Skin of body (tissue), 3 donors: ENCODE measurements at places on chromosomes 6 and 20.

DNA sequence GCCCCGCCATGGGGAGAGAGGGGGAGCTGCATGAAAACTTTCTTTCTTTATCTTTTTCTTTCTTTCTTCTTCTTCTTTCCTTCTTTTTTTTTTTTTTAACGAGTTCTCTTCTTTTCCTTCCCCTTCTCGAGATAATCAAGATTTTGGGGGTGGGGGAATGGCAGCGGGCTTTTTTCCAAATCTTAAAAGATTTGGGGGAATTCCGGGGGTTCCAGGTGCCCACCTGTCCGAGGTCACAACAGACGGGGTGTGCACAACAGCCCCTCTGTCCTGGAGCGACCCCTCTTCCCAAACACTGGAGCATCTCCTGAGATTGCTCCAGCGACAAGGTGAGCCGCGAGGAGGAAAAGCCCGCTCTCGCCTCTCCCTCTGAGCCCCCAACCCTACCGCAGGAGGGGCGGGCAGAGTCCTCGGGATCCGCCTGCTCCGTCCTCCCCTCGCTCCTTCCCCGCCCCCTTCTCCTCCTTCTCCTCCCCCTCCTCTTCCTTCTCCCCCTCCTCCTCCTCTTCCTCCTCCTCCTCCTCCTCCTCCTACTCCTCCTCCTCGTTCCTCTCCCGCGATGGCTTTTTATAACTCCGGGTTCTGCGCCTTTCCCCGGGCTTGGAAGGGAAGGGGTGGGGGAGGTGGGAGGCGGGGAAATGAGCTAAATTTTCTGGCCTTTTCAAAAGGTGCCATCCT is 689 bp upstream of the KCNB1 start:
- no peak for DNase-seq

- no peak for DNase-seq
Measured at GRCh38 chr6:155219858-155220301, 43.9 kb upstream of the CLDN20 start.

- no peak for DNase-seq
Measured at GRCh38 chr6:72649032-72649984, 27.4 kb downstream of the KCNQ5 start.

DNA sequence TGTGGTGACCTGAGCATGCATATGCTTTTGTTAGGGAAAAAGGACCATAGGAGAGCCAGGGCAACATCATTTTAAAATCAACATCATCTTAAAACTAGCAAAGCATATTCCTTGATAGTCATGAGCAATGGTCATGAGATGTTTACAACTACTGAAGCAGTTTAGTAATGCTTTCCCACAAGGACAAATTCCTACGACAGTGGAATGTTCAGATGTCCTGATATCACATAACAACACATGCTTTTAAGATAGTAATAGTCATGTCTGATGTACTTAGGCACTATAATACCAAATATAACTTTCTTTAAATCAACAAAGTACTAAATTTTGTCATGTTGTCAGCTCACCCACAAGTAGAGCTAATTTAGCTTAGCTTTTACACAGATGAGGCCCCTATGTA is 370.3 kb downstream of the HTR1B start:
- DNase-seq = no peak

GRCh38 chr20:49570828-49571552 is 3.1 kb upstream of the PTGIS start:
- no peak for DNase-seq

GRCh38 chr6:134205366-134205765 is 112.5 kb downstream of the SGK1 start:
- no peak for DNase-seq

GRCh38 chr20:44698351-44698750 is 16.8 kb upstream of the CCN5 start:
- no peak for DNase-seq

DNA sequence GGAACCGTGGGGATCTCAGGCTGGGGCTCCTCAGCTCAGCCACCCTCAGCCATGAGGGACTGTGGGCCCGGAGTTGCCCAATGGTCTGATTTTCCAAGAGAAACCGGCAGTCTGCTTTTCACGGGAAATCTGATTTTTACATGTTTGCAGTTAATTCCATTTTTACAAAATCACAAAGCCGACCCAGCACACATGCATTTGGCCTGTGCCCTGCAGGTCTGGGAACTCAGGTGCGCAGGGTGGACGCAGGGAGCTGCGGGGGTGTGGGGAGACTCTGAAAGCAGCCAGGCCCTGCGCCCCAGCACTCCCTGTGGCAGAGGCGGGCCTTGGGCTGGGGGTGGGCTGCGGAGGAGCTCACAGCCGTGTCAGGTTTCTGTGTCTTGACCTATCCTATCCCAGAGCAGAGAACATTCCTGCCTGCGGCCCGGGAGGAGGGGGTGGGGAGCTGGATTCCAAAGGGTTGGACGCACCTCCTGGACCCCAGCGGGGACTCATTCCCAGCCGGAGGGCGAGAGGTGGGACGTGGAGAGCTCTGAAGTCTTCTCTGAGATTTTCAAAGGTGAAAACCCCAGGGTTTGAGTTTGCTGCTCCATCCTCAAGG is 60.6 kb downstream of the ADNP start:
- DNase-seq = no peak

- no peak for DNase-seq
Measured at GRCh38 chr20:37081717-37082289, 14.0 kb downstream of the RBL1 start.

GRCh38 chr6:147821295-147821897 is 312.9 kb downstream of the SAMD5 start:
- DNase-seq = no peak

GRCh38 chr6:91719414-91719813 is 1132.5 kb upstream of the MAP3K7 start:
- DNase-seq = no peak

DNA sequence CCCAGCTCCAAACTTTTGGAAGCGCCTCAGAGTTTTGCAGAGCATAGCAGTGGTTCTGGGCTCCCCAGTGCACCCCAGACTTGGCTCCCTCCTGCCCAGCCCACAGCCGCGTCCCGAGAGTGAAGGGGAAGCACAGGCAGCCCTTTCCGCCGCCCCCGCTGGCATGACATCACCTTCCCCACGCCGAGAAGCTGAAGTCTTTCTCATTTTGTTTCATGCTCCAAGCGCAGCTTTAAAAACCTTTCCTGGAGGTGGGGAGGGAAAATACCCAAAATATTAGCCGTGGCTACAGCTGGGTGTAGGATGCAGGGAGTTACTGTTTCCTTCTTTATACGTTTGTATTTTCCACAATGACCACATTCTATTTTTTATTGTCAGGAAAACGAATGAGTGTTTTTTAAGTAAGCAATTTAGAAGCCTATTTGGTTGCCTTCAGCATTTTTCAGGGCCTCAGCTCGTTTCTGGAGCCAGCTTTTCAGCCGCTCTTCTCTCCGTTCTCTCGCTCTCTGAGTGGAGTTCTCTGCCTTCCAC is 72.9 kb downstream of the SNX5 start:
- DNase-seq = no peak

DNA sequence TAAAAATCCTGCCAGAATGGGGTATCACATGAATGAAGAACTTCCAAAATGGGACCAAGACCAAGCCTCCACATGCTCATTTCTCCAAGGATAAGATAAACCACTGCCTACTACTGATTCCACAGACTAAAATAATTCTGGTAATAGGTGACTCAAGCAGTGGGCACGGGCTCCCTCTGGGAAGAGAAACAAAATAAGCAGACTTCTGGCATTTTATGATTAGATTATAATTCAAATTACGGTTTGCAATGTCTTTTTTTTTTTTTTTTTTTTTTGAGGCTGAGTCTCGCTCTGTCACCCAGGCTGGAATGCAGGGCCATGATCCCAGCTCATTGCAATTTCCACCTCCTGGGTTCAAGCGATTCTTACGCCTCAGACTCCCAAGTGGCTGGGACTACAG is 16.0 kb downstream of the UQCC1 start:
- no peak for DNase-seq

DNA sequence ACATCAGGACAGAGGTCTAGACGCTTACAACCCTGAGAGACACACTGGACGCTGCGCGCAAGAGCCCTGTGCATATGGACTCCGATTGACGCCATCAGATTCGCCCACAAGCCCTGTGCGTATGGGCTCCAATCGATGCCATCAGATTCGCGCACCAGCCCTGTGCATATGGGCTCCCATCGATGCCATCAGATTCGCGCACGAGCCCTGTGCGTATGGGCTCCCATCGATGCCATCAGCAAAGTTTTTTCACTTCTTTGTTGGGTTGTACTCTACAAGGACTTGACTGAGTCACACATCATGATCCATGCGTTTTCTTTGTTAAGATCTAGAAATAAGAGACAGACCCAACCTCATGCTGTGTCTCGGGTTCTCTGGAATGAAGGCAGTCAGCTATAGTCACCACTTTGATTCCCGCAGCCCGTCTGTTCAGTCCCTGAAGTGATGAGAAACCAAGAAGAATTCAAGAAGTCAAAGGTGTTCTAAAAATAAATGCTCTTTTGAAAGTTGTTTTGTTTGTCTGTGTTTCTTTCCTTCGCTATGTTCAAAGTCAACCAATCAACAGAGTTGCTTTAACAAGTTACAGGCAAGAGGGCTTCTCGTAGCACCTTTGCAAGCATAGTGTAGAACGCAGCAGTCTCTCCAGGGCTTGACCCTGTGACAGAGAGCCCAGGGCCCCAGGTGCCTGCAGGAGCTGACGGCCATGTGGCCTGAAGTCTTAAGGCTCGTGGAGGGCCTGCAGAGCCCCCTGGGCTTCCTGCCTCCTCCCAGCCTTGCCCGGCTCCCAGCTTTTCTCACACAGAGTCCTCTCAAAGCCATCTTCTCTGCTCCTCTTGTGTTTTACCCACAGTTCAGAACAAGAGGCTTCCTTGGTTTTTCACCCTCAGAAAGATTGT is 7.9 kb downstream of the RPS6KA2 start:
- DNase-seq = no peak

- no peak for DNase-seq
Measured at GRCh38 chr20:3802524-3803239, 6.6 kb downstream of the CDC25B start.

DNA sequence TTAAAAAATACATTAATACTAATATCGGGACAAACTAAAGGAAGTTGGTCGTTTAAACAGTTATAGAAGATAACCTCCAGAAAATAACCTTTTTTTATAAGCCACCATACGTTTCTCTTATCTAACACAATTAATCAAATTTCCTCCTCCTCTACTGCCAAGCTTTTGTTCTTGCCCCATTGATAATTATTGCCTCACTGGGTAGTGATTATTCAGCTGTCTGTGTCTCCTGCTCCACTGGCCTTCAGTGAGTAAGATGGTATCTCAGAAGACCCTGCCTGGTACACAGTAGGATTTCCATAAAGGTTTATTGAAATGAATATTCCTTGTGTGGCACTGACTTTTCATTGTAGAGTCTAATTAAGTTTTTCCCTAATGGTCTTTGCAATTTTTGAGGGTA is 165.5 kb upstream of the SCGN start:
- no peak for DNase-seq

DNA sequence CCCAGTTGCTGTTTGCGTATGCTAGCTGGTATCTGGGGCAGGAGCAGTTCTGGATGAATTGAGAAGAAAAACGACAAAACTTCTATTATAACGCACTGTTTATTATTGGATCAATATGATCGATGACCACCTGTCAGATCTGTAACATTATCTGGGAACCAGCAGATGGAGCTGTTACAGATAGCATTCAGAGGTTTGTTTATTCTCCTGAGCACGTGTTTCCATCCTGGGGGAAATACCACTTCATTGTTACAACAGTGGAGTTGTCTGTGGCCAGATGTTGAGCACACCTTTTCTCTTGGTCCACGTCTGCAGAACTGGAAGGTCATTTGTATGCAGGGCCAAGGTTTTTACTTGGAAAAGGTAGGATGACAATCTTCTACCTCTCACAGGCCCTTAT is 16.0 kb upstream of the NKX2-2 start:
- no peak for DNase-seq

GRCh38 chr20:24949756-24950127 is 673 bp downstream of the CST7 start:
- no peak for DNase-seq

DNA sequence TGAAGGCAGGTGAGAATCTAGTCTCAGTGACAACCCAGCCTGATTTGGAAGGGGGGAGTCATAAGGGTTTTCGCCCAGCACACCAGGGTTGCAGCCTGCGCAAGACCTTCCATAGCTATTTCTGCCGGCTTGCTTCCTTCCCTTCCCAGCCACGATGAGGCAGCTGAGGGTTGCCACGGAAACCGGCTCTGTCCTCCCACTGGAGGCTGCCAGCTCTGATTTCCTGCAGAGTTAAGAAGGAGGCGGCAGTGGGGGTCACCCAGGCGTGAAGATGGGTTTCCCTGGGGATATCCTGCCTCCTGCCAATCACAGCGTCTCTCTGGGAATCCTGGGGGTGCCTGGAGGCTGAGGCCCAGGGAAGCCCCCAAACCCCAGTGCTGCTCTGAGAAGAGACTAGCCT is 23.1 kb upstream of the KCNB1 start:
- DNase-seq = no peak

GRCh38 chr6:40933864-40934263 is 105.2 kb downstream of the UNC5CL start:
- no peak for DNase-seq

DNA sequence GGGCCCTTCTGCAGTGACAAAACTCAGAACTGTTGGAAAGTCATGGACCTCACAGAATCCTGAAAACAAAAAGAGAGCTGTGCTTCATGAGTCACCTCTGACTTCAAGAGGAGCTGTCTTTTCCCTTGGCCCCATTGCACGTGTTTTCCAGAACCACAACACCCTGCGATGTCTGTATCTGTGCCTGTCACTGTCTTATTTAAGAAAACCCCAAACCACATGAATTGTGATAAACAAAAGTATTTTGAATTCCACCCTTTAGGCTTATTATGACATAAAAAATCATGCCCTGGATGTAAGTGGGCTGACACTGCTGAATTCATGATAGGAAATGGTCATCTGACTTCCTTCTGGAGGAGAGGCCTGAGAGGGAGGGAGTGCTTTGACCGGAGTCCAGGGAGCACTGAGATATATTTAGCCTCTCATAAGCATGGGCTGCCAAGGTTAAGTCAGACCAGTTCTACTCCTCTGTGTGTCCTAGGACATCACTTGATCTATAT is 96.4 kb upstream of the DUSP22 start:
- DNase-seq = peak; percentile 7

GRCh38 chr6:168125429-168126001 is 46.5 kb upstream of the FRMD1 start:
- DNase-seq = no peak

DNA sequence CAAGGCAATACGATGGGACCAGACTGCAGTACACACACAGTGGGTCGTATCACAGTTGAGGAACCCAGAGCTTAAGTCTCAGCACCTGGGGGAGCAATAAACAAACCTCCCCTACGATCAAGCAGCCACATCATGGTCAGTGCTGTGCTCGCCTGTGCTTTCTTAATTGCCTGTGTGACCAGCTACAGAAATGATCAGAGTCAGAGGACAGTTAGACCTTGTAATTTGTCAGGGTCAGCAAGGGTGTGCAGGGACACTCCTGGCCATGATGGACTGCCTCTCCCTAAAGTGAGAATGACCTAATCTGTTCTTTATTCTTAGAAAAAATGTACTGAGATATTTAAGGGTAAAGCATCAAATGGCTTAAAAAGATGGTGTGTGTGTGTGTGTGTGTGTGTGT is 78.4 kb downstream of the OPRM1 start:
- DNase-seq = no peak
